ENCODE measurements at places on chromosomes 1 and 21.

GRCh38 chr1:74478979-74479378, 33.4 kb downstream of the LRRC53 start:
- no peak overlapping the region for H3K4me3 ChIP-seq
- peaks cover 5% of the 10 kb centered on the region for H3K4me1 ChIP-seq
- no peak for DNase-seq
- H3K36me3 ChIP-seq = no peaks in the 10 kb centered on the region
- H3K27me3 ChIP-seq = no peaks in the 10 kb centered on the region
- H3K27ac ChIP-seq = no peak overlapping the region

GRCh38 chr1:12460121-12460520, 157.9 kb downstream of the DHRS3 start:
- DNase-seq = no peak
- H3K27me3 ChIP-seq = peaks cover 5% of the 10 kb centered on the region
- no peak overlapping the region for H3K4me3 ChIP-seq
- peaks cover 66% of the 10 kb centered on the region for H3K4me1 ChIP-seq
- H3K36me3 ChIP-seq = peaks cover 20% of the 10 kb centered on the region
- H3K27ac ChIP-seq = no peak overlapping the region

- no peak for DNase-seq
- H3K27me3 ChIP-seq = no peaks in the 10 kb centered on the region
- H3K36me3 ChIP-seq = peaks cover 17% of the 10 kb centered on the region
- peaks cover 42% of the 10 kb centered on the region for H3K4me1 ChIP-seq
These were observed 2.2 kb upstream of the VPS45 start for GRCh38 chr1:150065184-150065871.

DNA sequence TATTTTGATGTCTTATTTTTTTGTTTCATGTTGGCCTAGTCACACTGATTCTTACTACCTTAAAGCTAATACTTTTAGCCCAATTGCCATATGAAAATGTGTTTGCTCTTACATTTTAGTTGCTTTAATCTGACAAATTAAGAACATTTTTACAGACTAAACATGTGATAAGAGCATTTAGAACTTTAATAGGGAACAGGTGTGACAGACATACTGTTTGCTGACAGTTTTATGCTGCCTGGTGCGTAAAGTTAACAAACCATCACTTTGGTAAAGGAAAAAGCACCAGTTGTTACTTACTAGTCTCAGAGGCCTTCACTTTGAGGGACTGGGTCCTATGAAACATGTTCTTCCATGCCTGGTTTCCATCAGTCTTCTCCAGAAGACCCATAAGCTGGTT, 14.7 kb downstream of the CMPK1 start:
- H3K4me1 ChIP-seq = peaks cover 5% of the 10 kb centered on the region
- no peak overlapping the region for H3K4me3 ChIP-seq
- no peak for DNase-seq
- H3K27ac ChIP-seq = no peak overlapping the region
- no peaks in the 10 kb centered on the region for H3K27me3 ChIP-seq

DNA sequence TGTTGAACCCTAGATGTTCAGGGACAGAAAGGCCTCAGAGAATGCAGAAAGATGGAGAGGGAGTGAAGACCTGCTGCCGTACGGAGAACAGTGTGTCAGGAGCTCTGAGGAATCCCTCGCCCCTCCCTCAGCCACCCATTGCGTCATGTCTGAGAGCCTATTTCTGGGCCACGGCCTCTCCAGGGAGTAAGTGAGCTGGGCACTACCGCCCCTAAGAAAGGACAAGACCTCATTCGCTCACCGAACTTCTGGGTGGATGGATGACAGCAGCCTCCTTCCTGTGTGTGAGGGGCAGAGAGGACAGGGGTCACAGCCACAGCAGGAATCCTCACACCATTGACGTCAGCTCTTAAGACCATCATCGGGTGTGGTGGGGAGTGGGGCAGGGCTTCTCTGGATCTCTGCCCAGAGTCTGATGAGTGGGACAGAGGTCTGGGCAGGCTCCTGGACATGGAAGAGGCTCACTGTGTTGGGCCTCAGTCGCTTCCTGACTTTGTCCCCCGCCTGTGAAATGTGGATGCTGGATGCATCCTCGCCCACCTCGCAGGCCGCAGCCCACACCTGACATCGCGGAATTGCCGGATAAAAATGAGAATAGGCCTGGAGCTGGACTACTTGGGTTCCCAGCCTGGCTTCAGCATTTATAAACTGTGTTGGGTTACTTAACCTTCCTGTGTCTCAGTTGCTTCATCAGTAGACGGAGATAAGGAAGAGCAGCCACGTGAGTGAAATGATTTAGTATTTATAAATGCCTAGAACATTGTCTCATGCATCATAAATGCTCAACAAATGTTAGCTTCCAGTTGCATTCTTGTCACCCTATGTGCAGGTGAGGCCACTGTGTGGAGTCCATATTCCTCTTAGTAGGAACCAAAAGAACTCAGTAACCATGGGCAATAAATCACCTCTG, 238.6 kb downstream of the TRABD2B start:
- H3K27ac ChIP-seq = no peak overlapping the region
- H3K4me1 ChIP-seq = peaks cover 53% of the 10 kb centered on the region
- DNase-seq = no peak
- no peak overlapping the region for H3K4me3 ChIP-seq
- H3K27me3 ChIP-seq = peaks cover 15% of the 10 kb centered on the region

DNA sequence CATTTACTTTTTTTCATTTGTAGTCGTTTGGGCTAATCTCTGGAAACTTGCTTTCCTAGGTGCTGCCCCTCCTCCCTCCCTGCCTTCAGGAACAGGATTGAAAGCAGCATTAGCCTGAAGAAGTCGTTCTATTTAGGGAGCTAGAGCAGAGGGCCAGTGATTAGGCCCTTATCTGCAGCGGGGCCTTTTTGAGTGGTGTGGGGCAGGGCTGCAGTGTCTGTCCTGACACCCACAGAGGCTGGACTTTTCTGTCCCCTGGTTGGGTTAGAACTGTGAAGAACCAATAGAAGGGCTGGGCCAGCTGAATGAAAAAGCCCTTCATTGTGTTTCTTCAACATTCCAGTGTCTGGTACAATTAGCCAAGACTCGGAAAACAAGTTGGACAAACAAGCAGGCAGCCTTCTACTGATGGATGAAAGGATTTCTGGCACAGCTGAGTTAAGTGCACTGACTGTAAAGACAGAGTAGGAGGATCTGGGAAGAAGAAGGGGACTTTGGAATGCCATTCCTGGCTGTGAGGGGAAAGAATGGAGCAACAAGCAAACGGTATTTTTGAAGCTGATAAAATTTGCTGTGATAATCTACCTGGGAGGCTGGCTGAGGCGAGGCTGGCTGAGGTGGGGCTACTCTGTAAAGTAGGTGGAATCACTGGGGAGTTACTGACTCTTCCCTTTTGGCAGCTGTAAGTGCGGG, 9.7 kb downstream of the MACF1 start:
- no peaks in the 10 kb centered on the region for H3K27me3 ChIP-seq
- DNase-seq = no peak
- peak overlapping the region; percentile 72 for H3K27ac ChIP-seq
- H3K4me1 ChIP-seq = peaks cover 42% of the 10 kb centered on the region

DNA sequence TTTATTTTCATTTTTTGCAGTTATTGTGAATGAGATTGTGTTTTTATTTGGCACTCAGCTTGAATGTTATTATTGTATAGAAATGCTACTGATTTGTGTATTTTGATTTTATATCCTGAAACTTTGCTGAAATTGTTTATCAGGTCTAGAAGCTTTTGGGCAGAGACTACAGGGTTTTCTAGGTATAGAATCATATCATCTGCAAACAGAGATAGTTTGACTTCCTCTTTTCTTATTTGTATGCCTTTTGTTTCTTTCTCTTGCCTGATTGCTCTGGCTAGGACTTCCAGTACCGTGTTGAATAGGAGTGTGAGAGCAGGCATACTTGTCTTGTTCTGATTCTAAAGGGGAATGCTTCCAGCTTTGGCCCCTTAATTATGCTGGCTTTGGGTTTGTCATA, 27.3 kb downstream of the ZNF691 start:
- no peaks in the 10 kb centered on the region for H3K36me3 ChIP-seq
- H3K27ac ChIP-seq = no peak overlapping the region
- DNase-seq = no peak

GRCh38 chr1:212591922-212592321, 16.6 kb upstream of the ATF3 start:
- no peak overlapping the region for H3K27ac ChIP-seq
- DNase-seq = no peak
- H3K4me1 ChIP-seq = peaks cover 36% of the 10 kb centered on the region
- no peaks in the 10 kb centered on the region for H3K36me3 ChIP-seq
- peaks cover 8% of the 10 kb centered on the region for H3K27me3 ChIP-seq
- no peak overlapping the region for H3K4me3 ChIP-seq
